ENCODE measurements at places on chromosomes 11 and 22.

- no peak for DNase-seq
Observed at GRCh38 chr11:78351979-78352841, 65.4 kb downstream of the GAB2 start.

GRCh38 chr11:3216027-3216525 is 2.5 kb downstream of the MRGPRG start:
- DNase-seq = no peak

GRCh38 chr11:99422581-99423427 is 402.1 kb downstream of the CNTN5 start:
- DNase-seq = no peak

- DNase-seq = no peak
Observed at GRCh38 chr11:108895579-108896480, 231.0 kb downstream of the DDX10 start.

GRCh38 chr11:38169286-38169685 is 1571.2 kb upstream of the RAG2 start:
- DNase-seq = no peak

DNA sequence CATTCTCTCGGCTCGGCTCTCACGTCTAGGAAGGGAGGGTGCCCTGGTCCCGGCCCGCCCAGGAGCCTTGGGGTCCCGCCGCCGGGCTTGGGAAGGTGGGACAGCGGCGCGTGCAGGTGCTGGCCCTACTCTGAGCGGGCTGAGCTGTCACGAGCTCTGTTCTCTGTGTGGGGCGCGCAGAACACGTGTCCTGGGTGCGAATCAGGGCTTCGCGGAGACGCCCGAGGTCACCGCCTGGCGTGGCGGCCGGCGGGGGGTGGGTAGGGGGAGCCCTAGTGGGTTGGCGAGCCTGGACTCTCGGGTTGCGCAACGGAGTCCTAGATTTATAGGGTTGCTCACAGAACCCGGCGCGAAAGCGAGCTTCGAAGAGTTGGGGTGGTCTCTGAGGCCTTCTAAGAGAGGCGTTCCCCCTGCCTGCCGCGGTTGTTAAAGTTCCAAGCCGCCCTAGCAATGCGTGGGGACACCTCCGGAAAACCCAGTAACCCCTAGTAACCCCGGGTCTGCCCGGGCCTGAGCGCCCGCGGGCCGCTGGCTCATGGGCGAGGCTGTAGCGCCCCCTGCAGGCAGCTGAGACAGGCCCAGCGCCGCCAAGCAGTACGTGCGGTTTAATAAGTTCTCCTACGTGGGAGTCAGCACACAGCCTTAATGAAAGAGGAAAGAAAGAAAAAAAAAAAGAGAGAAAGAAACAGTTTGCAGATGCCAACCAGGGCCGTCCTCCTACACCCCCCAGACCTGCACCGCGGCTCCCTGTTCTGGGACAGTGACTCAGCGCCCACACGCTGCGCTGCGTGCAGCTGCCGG is 2.7 kb downstream of the ADM start:
- no peak for DNase-seq

DNA sequence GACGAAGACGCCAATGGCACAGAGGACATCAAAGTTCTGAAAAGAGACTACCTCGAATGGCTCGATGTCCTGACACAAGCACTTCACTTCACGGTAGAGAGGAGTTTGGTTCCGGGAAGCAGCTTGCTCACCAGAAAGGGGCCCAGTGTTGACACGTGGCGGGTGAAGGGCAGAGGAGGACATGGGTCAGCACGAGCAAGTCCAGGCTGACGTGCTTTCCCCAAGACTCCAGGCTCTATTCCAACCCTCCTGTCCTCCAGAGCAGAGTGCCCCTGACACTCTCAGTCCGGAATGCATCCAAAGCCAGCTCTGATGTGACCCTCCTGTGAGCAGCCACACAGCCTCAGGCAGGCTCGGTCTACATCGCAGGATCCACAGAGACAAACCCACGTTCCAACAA is 77.5 kb upstream of the BID start:
- DNase-seq = no peak

DNA sequence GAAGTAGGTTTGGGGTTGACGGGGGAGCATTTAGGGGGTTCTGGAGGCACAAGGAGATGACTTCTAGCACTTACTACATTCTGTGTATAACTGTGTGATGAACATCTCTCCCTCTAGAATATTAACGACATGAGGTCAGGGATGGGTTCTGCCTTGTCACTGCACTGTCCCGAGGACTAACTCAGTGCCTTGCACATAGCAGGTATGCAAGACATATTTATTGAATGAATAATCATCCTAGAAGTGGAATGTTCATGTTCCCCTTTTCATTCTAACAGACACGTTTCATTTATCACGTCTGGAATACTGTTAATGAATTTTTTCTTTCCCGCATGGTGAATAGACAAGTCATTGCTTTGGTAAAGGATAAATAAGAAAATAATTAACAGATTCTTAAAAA is 12.6 kb downstream of the SYT13 start:
- DNase-seq = no peak

DNA sequence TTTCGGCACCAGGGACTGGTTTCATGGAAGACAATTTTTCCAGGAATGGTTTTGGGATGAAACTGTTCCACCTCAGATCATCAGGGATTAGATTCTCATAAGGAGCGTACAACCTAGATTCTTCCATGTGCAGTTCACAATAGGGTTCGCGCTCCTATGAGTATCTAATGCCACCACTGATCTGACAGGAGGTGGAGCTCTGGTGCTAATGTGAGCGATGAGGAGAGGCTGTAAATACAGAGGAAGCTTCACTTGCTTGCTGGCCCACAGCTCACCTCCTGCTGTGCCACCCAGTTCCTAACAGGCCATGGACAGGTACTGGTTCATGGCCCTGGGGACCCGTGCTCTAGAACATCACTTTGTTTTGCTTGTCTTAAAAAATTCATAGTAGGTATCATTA is 41.8 kb upstream of the AMPD3 start:
- DNase-seq = no peak

DNA sequence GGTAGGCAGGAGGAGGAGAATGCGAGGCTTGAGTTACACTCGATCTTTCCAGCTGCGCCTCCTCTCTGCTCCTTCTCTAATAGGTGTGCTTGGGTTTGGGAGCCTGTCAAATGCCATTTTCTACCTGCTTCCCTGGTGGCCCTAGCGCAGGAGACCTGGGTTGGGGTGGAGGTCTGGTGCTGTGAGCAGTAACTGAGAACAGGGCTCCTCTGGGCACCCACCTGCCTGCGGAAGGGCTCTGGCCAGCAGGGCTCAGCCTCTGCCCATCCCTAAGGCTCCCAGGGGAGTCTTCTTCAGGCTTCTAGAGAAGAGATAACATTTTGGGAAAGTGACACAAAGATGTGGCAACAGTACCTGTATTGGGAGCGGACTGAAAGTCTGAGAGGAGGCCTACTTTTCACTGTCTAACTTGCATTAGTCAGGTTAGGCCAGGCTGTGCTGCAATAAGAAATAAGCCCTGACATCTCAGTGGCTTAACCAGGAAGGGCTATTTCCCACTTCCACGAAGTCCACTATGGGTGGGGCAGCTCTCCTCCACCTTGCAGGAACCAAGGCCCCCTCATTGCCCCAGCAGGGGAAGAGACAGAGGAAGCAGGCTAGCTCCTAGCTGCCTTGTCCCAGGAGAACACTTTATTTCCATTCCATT is 7.7 kb upstream of the LTO1 start:
- no peak for DNase-seq

DNA sequence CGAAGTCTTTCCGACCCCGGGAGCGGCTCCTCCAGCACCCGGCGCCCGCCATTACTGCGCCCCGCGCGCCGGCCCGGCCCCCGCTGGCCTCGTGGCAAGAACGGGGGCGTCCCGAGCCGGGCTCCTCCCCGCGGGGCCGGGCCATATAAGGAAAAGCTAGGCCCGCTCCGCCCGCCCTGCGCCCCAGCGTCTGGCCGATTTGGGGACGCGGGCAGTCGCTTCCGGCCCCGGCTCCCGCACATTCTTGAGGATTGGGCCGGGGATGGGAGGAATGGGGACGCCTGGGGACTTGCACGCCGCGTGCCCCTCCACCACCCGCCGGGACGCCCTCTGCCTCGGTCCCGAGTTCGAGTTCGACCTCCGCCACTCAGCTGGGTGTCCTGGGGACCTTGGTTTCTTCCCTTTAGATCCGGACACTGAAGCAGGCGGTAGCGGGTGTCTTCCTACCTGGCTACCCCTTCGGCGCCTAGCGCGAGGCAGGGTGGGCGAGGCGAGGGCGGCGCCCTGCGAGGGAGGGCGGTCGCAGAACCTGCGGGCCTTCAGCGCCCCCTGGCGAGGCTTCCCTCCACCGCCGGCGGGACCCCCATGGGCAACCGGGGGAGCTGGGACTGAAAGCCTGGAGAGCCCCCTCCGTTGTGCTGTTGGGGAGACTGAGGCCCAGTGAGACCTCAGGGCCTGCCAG is 3.8 kb downstream of the SMTN start:
- DNase-seq = no peak

DNA sequence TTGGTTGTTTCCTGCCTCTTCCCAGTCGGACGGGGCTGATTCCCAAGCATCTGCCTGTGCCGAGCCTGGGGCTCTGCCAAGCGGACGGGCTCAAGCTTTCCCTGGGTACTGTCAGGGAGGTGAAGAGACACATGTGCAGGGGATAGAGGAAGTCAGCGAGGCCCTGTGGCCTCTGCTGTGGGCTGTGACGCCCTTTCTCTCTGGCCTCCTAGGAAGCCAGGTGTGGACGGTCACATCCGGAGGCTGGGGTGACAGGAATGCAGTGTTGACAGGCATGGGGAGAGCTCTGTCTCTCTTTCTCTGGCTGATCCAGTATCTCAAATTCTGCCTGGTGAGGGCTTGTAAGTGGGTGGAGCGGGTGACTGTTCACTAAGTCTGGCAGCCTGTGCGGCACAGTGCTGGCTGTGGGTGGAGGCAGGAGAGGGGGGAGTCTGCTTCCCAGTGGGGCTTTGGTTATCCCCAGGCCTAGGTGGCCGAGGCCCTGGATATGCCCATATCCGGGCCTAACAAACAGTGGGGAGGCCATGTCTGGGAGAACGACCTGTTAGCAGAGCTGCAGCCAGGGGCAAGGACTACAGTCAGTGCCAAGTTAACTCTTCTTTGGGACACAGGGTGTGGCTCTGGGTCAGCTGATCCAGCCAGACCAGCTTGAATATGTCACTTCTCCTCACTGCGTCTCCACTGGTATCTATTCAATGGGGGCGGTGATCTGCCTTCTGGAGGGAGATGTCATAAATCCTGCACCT is 1.9 kb downstream of the KCTD17 start:
- no peak for DNase-seq

GRCh38 chr11:118522571-118523072 is 4.7 kb upstream of the TTC36 start:
- DNase-seq = no peak

DNA sequence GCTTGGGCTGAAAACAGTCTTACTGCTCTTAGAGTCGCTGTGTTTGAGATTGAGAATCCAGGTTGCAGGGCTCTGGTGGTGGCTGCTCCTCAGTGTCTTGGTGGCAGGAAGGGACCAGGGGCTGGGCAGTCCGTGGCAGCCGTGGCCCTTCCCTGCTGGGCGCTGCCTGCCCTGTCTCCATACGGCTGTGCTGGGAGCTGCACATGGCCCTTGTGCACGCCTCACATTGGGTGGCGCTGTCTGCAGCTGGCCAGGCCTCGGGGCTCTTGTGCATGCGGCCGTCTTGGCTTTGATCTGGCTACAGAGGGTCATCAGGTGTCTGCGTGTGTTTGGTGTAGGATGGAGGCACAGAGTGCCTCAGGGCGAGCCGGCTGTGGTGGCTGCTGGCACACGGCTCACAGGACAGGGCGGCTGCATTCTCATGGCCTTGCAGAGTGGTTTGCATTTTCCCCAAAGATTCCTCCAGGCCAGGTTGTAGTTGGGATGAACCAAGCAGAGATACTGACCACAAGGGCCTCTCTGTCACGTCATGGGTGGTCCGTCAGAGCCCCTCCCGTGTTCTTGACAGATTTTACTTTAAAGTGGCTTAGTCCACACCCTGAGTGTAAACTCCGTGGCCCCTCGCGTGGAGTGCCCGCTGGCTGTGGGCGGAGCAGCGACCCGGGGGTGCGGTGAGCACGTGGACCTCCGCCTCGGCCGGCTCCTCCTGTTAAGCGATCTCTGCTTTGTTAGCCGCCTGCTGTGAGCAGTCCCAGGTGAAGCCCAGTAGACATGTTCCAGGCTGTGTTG is 34.7 kb downstream of the MUC6 start:
- DNase-seq = no peak

DNA sequence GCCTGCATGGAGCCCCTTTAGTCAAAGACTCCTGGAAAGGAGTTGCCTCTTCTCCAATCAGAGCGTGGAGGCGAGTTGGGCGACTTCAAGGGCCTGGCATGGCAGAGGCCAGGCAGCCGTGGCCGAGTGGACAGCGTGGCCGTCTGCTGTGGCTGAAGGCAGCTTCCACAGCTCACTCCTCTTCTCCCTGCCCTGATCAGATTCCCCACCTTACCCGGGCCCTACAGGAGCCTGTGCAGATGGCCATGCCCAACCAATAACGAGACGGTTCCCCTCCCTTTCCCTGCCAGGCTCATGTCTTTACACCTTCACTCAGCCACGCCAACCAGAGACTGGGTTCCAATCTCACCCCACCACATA is 20.0 kb upstream of the SLC22A12 start:
- DNase-seq = no peak

- no peak for DNase-seq
Observed at GRCh38 chr22:49276567-49276966, 551.1 kb downstream of the BRD1 start.

DNA sequence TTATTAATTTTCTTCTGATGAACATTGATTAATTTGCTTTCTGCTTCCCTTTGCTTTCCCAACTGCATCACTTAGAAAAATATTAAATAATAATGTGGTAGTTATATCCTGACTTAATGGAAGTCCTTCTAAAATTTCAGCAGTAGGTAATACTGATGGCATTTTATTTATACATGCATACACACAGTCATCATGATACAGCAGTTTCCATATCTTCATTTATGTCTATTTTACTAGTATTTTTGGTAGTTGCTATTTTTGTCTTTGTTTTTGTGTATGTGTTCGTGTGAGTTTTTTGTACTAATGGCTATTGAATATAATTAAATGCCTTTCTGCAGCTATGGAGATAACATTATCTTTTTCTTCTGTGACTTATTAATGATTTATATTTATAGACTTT is 484.7 kb upstream of the CNTN5 start:
- no peak for DNase-seq

DNA sequence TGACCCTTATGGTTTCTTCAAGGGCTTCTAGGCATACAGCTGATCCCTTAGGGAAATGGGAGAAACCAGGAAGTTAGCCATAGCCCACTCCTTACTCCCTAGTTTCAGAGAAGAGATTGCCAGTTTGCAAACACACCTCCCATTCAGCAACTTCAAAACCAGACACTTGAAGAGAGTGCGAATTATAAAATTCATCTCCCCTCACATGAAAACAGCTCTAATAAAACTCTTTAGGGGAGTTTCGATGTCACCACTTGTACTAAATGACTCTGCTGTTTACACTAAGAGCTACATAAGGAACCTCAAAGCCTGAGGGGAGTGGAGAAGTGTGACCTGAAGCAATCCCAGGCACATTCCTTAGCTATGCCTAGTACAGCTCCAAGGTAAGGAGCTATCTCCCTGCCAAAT is 8.3 kb downstream of the LGR4 start:
- DNase-seq = no peak

GRCh38 chr22:50207383-50208140 is 6.8 kb downstream of the SELENOO start:
- DNase-seq = no peak

DNA sequence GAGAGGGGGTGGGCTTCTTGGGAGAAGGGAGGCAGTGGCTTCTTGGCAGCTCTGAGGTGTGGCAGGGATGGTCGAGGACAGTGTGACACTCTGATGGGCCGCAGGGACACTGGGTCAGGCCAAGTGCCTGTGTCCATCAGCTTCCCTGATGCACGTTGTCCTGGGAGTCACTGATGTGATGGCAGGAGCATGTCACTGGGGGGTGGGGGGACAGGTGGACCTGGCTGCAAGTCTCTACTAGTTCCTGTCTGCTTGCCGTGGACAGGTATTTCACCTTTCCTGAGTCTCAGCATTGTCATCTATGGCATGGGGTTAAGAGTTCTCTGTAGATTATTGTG is 592.9 kb downstream of the TBC1D22A start:
- no peak for DNase-seq
